ENCODE measurements at places on chromosomes 11 and 22.
A peak's percentile ranks its signal among the peaks of the same experiment; 100 is the strongest.

DNA sequence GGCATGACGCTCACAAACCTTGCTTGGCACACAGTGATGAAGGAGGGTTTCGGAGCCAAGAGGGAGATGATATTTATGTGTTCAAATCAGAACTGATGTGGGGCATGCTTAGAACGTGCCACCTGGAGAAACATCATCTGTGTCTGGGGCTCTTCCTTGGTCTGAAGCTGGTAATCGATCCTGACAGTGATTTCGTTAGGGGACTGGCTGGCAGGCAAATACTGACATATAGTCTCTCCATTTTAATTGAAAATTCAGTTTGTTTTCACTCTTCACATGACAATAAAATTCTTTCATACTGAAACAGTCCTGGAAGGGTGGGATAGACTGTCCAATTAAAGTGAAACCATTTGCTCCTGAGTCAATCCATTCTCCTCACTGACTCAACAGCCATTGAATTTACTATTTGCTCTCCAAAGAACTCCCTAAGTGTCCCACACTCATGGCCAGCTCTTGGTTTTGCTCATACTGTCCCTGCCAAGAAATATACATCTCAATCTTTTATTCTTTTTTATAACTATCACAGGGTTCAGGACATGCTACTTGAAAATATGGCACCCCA is 134.8 kb downstream of the TRPC6 start:
- no peak for DNase-seq

- DNase-seq, result no peak
Observed at GRCh38 chr11:92789761-92790160, 179.7 kb upstream of the MTNR1B start.

- no peak for DNase-seq
Observed at GRCh38 chr11:66048547-66049323, at the start of gene GAL3ST3. Gene GAL3ST3 (minus strand): TSS chr11:66049161. CDS start chr11:66045415, 3,746 bp downstream.

DNA sequence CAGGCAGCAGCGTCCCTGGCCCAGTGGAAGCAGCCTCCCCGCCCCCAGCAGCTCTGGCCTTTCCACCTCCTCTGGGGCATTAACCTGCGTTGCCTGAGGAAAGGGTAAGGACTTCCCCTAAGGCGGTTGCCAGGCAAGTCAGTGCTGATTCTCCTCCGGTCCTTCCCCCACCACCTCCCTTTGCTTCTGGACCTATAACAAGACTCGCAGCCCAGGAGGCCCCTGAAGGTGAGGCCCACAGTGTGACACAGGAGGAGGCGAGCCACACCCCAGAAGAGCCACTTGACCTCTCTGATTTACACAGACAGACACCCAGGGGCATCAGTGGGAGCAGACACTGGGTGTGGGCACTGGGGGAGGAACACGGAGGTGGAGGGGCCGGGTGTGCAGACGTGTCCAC is 35.4 kb downstream of the ASCL2 start:
- no peak for DNase-seq

DNA sequence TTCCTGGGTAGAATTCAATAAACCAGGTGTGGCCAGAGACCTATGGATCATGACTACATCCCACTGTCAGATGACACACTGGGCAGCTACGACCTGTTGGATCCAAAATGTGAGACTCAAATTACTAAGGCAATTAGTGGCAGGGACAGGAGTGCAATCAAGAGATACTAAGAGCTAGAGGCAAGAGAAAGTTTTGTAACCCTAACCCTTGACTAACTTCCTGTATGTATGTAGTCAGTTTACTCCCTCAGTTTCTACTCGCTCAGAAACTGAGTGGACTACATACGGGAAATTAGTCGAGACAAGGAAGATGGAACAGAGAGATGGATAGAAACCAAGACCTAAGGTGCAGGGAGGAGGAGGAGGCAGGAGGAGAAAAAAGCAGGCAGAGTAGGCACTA is 2.7 kb downstream of the CYB5R2 start:
- no peak for DNase-seq

- DNase-seq, result no peak
Observed at GRCh38 chr11:11577932-11578911, 43.6 kb downstream of the GALNT18 start.

DNA sequence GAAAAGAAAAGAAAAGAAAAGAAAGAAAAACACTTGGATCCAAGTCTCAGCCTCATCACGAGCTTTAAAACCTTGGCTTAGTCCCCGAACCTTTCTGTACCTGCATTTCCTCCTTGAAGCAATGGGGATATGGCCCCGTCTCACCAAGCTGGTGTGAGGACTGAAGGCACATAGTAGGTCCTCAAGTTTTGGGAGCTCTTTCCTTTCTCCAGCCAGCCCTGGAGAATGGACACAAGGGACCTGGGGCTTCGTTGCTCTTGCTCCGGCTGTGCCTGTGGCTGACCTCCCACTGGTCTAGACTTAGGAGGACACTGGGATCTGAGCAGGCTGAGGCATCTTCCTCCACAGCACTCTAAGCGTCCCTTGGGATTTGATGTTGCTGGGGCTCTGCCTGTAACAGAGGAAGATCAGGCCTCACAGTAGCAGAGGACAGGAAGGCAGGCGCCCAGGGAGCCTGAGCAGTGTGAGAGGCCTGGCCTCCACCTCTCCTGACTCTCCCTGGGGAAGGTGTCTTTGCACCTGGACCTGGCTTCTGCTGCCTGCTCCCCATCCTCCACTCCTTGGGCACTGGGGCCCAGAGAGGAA is 32.8 kb downstream of the KCNC1 start:
- DNase-seq, result no peak

DNA sequence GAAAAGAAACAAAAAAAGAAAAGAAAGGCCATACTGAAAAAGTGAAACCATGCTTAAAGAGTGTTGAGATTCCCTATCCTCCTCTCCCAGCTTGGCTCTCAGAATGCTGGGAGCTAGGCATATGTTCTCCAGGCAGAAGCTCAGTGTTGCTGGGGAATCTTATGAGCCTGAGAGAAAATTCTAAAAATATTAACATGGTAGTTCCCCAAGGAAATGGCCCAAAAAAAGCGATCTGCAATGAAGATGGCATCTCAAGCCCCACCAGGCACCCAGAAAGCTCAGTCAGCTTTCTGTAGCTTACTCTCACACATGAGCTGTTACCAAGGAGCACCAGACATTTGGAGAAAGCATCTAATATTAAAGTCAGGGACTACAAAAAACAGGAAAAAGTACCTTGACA is 94.5 kb downstream of the CD44 start:
- DNase-seq, result no peak

DNA sequence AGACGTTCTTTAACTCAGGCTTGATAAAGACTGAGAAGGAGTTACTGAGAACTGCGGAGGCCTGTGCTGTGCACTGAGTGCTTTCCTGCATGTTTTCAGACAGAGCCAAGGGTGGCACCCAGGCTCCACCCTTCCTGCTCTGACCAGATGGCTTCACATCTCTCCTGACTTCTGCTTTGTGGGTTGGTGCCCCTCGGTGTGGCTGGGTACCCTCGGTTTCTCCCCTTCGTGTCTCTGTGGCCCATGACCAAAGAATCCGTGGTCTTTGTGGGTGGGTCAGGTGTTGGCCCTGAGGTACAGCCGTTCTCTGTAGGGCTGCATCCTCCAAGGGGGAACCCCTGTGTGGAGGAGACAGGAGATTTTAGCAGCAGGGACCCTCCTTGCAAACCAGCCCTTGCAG is 34.3 kb downstream of the GRIK4 start:
- no peak for DNase-seq

- peak; percentile 90 for DNase-seq
Observed at GRCh38 chr11:34165786-34166555, 60.5 kb downstream of the NAT10 start.

- DNase-seq, result no peak
Observed at GRCh38 chr11:59773083-59773440, 17.9 kb downstream of the STX3 start.

DNA sequence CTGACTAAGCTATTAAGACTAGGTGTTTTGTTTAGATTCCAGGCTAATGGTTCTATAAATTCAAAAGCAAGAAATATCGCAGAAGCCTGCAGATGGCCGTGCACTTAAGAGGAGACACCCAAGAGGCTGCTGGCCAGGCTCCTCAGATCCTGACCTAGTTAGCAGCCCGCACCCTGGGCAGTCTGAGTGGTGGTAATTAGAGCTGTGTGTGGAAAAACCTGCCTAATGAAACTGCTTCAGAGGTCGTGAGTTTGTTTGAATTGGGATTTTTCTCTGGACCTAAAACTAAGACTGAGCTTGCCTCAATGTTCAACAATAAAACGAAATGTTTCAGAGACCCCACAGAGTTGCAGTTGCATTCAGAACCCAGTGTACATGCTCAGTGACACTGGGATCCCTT is 627.7 kb downstream of the OPCML start:
- DNase-seq, result no peak

GRCh38 chr11:43366677-43367076 is 8.0 kb downstream of the TTC17 start:
- DNase-seq, result no peak

DNA sequence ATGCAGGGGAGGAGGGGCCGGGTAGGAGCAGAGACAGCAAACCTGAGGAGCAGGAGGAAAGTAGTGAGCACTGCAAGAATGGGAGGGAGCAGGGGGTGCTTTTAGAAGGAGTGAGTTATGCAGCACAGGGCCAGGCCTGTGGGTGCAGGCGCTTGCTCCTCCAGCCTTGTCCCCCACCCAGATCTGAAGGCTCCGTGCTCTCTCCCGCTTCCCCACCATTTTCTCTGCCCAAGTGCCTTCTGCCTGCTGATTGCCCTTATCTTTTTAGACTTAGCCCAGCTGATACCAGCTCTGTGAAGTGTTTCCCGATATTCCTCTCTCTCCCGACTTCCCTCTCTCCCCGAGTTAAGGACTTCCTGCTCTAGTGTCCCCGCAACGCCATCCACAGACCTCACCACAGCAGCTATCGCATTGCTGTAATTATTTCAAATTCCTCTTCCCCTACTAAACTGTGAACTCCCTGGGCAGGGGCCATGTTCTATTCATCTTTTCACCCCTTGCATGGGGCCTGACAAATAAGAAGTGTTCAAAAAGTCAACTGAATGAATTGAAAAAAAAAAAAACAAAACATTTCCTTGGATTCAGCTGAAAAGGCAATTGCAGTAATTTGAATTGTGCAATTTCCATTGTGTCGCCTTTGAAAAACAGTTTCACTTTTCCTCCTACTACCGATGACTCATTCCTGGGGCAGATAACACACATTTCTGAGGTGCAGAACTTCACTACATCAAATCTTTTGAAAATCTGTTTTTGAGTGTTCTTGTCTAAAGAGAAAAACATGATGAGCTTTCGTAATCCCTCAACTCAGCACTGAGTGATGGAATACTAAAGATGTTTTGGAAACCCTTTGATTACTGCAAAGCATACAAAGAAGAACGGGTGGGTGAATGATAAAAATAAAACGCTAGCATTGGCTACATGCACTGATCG is 69.7 kb upstream of the BMAL1 start:
- peak; percentile 80 for DNase-seq

DNA sequence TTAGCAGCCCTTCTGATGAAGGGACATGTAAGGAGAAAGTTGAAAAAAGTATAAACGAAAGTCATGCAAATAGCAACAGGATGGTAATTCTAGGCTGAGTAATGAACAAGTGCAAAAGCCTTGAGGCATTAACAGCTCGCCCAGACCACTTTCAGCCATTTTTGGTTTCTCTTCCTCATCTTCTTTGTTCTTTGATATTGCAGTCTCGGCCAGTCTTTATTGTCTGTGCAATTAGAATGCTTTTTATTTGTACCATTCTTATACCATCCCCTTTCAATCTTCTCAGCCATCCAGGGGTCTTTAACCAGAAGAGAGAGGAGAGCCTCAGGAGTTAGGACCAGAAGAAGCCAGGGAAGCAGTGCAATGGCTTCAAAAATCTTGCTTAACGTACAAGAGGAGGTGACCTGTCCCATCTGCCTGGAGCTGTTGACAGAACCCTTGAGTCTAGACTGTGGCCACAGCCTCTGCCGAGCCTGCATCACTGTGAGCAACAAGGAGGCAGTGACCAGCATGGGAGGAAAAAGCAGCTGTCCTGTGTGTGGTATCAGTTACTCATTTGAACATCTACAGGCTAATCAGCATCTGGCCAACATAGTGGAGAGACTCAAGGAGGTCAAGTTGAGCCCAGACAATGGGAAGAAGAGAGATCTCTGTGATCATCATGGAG is 7.3 kb downstream of the TRIM34 start:
- DNase-seq, result no peak

DNA sequence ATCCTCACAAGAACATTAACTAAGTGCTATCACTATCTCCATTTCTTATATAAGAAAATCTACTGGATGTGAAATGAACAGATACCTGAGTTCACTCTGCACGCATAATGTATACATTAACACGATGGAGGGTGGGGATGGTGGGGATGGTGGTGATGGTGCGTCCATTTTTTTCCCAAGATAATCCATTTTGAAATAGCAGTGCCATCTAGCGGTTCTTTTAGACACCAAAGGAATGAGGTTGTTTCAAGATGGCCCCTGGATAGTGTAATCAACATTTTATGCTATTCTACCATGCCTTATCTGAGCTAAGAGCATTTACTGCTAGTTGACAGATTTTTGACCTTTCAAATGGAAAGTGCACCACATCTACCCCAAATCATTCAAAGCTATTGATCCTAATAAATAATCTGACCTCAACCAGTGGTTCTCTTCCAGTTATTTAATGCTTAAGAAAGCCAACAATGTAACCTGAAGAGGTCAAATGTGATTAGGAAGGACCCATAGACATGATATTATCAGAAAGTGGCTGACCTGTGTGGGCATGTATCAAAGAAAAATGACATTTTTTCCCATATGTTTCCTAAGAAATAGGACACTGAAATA is 714.7 kb upstream of the TENM4 start:
- DNase-seq, result no peak

DNA sequence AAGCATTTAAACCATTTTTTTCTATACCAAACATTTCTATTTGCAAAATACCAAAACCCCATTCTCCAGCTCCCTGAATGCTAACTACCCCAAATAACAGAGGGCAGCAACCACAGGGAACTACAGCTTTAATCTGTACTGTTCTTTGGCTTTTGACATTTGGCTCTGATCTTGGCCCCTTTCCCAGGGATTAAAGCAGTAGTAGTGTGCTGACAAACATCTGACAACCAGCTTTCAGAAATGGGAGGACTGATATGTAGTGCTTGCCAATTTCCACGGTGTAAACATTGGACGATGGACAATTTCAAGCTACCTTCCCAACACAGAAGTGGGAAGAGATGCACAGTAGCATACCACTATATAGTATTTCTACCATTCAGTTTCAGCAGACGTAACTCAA is 88.4 kb upstream of the TEAD1 start:
- no peak for DNase-seq

GRCh38 chr22:49676230-49676629 is 151.4 kb downstream of the BRD1 start:
- DNase-seq, result no peak

GRCh38 chr11:120031612-120032600 is 106.0 kb downstream of the TRIM29 start:
- DNase-seq, result no peak

DNA sequence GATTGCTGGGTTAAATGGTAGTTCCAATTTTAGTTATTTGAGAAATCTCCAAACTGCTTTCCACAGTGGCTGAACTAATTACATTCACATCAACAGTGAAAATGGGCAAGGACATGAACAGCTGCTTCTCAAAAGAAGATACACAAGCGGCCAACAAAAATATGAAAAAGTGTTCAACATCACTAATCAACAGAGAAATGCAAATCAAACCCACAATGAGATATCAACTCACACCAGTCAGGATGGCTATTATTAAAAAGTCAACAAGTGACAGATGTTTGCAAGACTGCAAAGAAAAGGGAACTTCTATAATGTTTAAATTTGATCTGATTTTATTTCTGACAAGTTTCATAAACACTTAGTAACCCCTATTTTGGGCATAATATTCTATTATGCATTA is 537.5 kb downstream of the DLG2 start:
- DNase-seq, result no peak

- no peak for DNase-seq
Observed at GRCh38 chr11:107988397-107989158, 20.1 kb upstream of the CUL5 start.

- no peak for DNase-seq
Observed at GRCh38 chr11:61095021-61095420, 7.3 kb upstream of the CD5 start.

Data from PC-9 (cell line).